ENCODE measurements at places on chromosomes 4 and X. TPM values are rescaled to one million over a fixed set of nuclear protein-coding genes. Genes with fewer than 3 reads are reported as not detected.

Gene PPP1R2C
- total RNA-seq = not detected

- DNase-seq = no peak
Measured at GRCh38 chr4:141074098-141074878, 59.0 kb downstream of the RNF150 start.

DNA sequence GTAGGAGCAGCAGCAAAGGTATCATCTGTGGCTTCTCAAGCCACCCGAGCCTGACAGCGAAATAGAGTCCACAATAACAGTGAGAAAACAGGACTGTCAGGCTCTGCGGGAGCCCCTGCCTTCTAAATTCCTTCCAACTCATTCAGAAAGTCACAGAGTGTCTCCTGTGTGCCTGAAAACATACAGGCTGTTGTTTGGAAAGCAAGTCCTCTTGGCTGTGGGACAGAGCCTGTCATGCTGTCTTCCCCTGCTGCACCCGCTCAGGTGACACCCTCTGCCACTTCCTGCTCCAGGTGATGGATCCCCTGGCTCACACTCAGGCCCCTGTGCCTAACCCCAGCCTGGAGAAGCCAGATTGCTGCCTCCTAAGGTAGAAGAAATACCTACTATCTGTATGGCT is 152.3 kb downstream of the RAB28 start:
- no peak for DNase-seq

Gene BEND2
- total RNA-seq = 0.11 TPM

DNA sequence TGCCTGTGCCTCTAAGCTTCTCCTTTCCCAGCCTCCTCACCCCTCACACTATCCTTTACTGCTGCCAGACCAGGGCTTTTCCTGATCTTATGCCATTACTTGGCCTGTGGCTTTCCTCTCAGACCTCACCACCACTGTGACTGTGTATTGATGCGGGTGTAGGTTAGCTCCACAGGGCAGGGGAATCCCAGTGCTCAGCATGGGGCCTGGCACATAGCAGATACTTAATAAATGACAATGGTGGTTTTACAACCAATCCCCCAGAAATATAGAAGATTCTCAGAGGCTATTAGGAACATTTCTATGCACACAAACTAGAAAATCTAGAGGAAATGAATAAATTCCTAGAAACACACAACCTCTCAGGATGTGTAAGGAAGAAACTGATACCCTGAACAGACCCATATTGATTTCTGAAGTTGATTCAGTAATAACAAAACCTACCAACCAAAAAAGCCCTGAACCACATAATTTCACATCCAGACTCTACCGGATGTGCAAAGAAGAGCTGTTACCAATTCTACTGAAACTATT is 129.6 kb upstream of the QRFPR start:
- no peak for DNase-seq

DNA sequence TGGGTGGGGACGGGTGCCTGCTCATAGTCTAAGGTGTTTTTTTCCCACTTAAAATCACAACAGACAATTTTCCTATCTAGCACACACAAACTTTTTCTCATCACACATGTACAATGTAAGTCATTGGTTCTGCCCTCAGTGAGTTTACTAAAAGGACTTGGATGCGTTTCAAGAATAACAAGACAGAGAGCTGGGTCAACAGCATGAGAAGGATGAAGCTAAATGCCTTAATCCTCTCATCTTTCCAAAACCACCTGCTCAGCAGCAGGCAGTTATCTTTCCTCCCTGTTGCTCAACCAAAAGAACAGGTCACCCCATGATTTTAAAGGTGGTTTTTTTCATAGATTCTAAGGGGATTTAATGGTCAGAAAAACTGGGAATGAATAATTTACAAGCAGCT is 40.1 kb downstream of the OFD1 start:
- no peak for DNase-seq

Gene MAGEB3
- total RNA-seq = not detected

DNA sequence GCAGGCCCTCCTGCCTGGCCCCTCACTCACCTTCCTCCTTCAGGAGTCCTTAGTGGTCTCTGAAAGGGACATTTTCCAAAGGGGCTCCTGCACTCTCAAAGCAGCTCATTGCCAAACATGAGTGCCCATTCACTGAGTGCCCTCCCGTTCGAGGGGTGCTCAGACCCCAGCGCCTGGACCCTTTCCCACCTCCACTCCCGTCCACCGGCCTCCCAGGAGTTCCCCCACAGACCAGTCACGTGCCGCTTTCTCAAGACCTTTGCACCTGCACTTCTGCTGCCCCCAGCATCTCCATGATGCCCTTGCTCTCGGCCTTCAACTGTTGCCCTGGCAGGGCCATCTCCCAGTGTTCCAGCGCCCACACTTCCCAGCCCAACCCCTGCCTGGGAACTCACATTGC is 89.5 kb downstream of the ADRA2C start:
- no peak for DNase-seq

- no peak for DNase-seq
Measured at GRCh38 chrX:6694221-6694620, 159.3 kb upstream of the VCX3A start.

DNA sequence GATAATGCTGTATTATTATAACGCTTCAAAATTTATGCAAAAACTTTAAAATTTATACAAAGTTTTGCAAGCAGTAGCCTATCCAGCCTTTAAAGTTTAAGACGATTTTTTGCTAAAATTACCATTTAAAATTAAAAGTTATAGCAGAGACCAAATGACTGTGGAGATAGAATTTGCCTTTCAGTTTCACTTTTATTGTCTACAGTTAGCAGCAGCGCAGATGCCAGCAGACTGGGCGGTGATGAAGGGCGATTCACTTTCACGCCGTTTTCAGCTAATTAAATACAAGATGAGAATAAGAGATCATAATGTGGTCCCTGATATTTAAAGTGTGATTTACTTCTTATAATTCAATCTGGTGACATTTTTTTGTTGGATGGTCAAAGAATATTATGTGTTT is 1381.5 kb upstream of the ADGRL3 start:
- DNase-seq = no peak

- DNase-seq = no peak
Measured at GRCh38 chr4:141810038-141810711, 173.8 kb downstream of the IL15 start.

GRCh38 chr4:168755598-168756477 is 254.2 kb downstream of the CBR4 start:
- no peak for DNase-seq

Gene PDCL2
- not detected for total RNA-seq

DNA sequence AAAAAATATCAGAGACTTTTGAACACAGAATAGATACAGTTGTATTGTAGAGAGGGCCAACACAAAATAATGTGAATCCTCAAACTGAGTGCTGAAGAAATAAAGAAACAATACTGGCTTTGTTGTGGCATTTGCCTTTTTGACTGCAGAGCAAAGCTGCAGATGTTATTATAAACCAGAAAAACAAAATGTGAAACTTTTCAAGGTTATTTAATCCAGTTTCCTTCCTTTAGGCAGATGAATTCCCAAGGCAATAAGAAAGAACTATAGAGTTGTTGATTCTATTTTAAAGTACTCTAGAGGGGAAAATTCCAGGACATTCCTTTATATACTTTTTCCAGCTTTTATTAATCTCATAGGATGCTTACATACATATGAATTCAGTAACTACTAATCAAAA is 186.8 kb downstream of the NDST4 start:
- DNase-seq = no peak

Gene CTAG2
- total RNA-seq = not detected

DNA sequence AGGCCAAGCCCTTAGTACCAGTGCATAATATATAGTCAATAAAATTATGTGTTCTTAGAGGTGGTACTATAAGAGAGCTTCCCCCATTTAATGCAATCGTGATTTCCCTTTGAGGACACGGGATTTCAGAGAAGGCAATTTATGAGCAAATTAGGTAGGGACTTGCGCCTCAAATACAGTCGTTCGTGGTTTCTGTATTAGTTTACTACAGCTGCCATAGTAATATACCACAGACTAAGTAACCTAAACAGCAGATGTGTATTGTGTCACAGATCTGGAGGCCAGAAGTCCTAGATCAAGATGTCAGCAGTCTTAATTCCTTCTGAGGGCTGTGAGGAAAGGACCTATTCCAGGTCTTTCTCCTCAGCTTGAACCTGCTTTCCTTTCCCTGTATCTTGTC is 1.5 kb upstream of the PUDP start:
- no peak for DNase-seq

DNA sequence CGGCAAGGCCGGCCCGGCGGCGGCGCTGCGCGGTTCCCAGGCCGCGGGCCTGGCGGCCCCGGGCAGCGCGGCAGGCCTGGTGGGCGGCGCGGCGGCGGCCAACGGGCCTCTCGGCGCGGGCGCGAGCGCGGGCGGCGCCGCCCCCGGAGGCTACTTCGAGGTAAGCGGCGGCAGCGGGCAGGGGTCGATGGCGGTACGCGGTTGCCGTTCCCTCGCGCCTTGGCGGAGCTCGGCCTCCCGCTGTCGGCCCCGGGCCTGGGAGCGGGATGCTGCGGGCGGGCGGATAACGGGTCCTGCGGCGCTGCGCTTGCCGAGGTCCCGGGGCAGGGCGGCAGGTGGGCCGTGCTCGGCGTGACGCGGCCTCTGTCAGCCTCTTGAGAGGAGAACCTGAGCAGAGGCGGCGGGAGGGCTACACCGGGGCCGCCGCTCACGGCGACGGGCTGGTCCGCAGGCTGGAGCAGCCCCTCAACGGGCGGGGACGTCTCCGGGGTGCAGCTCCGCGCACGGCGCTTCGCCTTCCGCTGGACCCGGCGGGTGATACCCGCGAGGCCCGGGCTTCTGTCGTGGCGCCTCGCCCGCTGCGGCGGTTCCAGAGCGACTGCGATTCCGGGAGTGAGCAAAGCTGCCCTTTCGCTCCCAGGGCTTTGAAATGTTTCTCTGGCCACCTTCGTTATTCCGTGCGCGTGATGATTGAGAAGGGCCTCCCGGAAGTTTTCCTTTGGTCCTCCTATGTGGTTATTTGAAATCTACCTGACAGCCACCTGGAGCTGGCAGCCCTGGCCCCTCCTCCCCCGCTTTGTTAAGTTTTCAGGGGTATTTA is 774 bp downstream of the FAM193A start:
- peak; percentile 57 for DNase-seq

DNA sequence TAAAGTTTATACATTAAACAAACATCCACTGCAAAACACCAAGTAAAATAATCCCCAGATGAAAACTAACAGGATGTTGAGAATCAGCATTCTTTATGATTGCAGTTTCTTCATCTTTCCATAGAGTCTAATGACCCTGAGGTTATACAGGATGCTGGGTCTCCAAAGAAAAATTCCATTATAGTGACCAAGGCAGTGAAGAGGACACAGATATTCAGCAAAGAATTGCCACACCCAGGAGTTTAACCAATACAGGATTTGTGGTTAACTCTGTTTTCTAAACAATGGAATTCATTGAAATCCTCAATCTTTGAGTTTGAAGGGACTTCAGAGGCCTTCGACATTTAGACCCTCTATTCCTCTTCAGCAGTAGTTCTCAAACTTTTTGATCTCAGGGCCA is 76.2 kb upstream of the ESX1 start:
- DNase-seq = no peak

Gene PROM1
- total RNA-seq = 3.9 TPM

Gene XKRX
- 15.8 TPM for total RNA-seq

DNA sequence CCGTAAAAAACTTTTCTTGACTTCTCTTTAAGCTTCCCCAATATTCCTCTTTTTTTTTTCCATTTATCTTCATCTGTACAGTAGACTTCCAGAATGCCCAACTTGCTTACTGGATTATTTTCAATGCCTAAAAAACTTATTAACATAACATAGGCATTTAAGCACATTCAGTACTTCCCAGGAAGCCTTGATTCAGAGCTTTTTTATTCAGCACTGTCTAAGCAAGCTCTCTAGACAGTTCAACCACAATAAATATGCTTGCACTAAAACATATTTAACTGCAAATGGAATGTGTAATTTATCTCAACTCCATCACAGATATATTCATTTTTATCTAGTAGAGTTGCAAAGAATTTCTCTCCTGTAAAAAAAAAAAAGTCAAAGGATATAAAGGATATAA is 997.8 kb downstream of the ARAP2 start:
- no peak for DNase-seq

DNA sequence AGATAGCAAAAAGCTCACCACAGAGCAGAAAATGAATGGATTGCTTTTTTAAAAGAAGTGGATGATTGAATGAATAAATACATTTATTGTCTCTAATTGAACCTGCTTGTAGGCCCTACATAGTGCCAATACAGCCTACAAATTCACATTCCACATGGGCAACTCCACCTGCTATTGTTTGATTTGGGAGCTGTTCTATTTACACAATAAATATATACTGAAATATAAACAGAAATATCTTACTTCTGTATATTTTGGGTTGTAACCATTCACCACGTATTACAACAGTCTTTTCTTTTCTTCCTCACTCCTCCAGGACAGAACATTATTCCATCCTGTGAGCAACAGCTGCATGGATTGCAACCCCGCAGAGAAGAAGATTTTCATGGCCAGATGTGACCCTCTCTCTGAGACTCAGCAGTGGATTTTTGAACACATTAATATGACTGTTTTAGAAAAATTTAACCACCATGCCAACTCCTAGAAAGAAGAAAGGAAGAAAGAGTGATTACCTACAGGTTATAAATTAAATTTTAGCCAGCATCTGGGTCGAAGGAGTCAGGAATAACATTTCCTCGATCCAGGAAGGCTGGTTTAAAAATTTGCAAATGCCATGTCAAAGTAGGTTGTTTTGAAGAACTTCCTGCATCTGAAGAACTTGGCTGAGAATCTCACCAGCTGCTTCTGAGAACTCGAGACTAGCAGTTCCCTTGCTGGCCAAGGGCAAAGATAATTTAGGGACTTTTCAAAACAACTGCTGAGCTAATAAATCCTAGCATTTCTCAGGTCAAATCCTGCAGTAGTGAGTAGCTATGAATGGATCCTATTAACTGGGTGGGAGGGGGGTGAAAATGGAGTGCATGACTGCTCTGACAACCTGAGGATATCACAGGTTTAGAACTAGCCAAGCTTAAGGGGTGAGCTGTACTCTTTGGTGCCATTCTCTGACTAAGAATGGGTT is 128.7 kb upstream of the GALNT7 start:
- no peak for DNase-seq

Gene DDIT4L
- total RNA-seq = 0.37 TPM

DNA sequence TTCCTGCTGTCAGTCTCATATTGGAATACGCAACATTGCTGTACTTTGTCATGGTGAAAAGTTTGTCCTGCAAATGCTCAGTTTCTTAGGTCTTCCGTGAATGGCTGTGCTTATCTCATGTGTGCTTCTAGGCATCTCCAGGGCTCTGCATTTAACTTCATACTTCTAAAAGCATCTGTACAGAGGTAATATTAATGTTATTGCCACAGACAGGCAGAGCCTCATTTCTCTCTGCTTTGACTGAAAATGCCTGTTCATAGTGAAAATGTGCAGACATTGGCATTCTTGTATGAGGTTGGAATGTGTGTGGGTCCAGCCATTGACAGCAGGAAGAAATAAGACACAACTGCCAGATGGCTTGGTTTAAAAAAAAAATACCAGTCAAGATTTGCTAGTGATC is 140.1 kb upstream of the TTC29 start:
- DNase-seq = no peak

DNA sequence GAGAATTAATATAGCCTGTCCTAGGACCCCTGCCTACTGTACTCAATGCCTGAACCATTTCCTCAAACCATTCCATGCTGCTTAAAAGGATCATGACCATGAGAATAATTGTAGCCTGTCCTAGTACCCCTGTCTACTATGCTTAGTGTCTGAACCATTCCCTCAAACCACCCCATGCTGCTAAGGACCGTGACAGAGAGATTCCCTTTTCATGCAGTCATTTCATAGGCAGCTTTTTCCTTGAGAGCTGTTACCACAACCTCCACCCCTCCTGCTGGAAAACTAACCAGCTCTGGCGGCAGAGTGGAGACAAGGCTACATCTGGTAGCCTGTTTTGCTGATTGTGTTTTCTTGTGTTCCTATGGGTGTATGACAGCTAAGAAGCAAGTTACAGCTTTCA is 174.9 kb upstream of the SMARCAD1 start:
- DNase-seq = no peak
